ENCODE measurements at places on chromosomes 6 and 20.

GRCh38 chr6:17022604-17023003, 79.2 kb upstream of the STMND1 start:
- no peak for DNase-seq

DNA sequence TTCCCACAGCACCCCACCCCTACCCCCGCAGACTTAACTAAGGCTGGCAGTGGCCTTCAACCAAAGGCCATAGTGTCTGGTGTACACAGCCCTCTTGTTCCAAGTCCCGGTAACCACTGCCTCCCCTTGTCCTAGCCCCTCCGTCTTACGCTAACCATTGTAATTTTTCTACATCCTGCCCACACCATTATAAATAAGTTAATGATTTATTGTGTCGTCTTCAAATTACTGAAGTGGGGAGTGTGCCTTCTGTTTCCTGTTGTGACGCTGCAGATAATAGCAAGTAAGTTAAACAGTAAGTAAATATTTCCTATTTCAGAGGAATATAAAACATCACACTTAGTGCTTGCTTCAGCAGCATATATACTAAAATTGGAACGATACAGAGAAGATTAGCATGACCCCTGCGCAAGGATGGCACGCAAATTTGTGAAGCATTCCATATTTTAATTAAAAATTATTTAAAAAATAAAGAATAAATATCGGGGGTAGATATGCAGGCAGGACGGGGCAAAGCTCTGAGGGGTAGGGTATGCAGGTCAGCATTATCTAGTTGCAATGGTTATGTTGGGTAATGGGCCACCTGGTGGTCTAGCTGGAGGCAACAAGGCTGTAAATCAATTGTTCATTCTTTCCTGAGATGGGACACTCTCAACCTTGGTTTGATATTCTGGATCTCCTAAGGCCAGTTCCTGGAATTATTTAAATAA, 15.1 kb downstream of the SRSF6 start:
- no peak for DNase-seq

- no peak for DNase-seq
These were observed 114.5 kb downstream of the RNF144B start for GRCh38 chr6:18501663-18502013.

- no peak for DNase-seq
These were observed 8.5 kb upstream of the OCSTAMP start for GRCh38 chr20:46559001-46559400.

- DNase-seq: no peak
These were observed 68.0 kb upstream of the TBC1D7 start for GRCh38 chr6:13396241-13396792.

DNA sequence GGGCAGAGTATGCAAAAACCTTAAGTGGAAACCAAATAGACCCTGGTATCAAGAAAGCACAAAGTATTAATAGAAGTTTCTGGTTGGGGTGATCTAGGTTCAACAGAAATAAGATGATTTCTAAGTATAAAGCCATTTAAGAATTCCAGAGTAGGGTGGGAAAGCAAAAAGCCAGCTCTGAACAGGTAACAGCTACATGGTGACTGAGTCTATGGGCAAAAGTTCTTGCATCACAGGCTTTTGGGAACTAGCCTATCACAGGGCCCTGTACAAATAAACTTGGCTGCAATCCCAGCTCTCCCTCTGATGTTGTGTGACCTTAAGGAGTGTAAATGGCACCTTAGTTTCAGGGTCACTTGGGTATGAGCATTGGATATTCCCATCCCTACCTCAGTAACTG, 5.5 kb downstream of the TCF19 start:
- DNase-seq: no peak

- DNase-seq: no peak
These were observed 141.6 kb upstream of the THBS2 start for GRCh38 chr6:169395080-169395805.

DNA sequence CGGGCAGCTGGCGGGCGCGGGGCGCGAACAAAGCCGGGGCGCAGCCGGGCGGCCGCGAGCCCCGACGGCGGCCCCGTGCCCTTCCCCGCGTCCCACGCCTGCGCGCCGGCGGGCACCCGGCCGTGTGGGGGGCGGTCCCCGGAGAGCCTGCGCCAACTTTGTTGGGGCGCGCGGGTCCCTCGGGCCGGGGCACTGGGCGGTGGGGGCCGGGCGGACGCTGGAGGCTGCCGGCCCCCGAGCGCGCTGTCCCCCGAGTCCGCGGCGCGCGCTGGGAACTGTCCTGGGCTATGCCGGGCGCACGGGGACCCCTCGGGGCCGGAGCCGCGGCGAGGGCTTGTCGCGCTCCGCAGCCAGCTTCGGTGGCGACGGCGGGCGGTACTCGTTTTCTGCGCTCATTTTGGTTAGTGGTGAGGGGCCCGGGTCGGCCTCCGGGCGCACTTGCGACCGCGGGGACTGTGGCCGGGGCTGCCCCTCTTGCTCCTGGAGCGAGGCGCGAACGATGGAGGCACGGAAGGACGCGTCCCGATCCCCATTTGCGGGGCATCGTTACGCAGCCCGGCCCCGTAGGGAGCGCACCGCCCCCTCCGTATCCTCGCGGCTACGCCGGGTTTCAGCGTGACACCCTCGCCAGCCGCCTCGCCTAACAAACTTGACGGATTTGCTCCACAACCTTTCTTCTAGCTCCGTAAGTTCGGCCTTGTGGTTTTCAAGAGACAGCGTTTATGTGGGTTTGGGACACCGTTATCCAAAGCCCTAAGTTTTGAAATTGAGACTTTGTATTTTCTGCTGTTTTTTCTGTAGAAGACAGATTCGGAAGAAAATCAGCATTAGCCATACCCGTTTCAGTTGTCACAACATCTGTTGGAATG, 622 bp downstream of the SS18L1 start:
- no peak for DNase-seq

GRCh38 chr6:165657325-165657680, 5.7 kb downstream of the PDE10A start:
- DNase-seq: no peak

DNA sequence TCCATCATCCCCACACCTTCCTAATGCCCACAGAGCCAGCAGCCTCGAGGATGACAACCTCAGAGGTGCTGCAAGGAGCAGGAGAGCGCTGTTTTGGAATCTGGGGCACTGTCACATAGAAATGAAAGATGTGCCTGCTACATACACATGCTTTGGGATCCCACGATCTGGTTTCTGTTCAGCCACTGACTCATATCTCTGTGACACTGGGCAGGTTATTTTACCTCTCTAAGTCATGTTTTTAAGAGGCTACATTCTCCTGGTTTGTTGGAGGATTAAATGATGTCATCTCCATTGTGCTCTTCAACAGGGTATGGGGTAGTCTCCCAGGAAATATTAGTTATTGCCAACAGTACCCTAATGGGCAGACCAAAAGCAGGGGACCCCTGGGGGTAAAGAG, 32.6 kb upstream of the TAB2 start:
- no peak for DNase-seq

DNA sequence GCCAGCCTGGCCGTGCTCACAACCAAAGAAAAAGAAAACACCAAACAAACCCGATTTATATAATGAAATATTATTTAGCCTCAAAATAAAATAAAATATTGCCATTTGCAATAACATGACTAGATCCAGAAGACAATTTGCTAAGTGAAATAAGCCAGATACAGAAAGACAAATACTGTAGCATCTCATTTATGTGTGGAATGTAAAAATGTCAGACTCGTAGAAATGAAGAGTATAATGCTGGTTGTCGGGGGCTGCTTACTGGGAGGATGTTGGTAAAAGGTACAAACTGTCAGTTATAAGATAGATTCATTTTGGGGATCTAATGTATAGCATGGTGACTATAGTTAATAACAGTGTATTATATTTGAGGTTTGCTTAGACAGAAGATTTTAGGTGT, 269.7 kb downstream of the THBS2 start:
- no peak for DNase-seq

DNA sequence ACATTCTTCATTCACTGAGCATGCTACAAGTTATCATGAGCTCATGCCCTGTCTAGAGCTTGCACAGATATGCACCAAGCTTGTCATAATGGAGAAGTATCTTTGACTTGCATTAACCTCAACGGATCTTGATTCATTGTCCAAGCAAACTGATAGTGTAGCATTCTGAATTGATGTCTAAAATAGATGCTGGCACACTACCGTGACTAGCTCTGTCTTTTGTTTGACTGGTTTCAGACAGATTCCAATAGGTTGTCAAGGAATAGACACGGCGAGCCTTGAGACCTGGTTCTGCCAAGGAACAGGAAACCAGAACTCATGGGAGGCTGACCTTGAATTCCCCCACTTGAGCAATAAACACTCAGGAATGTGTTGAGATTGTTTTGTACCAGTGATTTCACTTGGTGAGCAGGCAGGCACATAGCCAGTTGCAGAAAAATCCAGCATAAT, 1153.1 kb upstream of the GJE1 start:
- no peak for DNase-seq

GRCh38 chr6:47490676-47491075, 13.1 kb downstream of the CD2AP start:
- no peak for DNase-seq

DNA sequence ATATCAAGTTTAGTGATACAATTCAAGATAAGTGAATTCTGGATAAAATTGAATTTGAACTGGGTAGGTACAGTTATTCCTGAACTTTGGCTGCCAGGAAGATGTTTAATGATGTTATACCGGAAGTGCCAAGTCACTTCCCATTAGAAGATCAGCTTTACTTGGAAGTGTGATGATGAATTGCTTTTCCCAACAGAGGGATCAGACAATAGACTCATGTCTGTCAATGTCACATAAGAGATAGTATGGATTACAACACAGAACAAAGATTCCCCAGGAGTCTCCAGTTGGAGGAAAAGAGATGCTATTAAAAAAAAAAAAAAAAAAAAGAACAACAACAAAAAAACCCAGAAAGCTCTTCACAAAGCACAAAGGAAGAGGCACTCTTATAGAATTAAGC, 497.9 kb upstream of the EPHA7 start:
- DNase-seq: no peak

DNA sequence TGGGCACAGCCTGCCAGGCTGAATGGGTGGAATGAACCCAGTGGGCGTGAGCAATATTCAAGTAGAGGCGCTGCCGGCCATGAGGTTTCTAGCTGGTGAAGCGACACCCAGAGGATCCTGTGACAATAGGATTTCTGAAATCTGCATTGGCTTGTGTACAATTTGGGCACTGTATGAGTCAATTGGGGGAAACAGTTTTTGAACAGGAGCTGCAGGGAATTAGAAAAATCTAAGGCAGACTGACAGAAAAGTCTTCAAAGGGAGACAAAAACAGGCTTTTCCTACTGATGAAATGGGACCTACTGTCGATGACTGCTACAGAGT, 148.8 kb upstream of the PROKR2 start:
- no peak for DNase-seq

- DNase-seq: no peak
These were observed 10.9 kb downstream of the LRRC1 start for GRCh38 chr6:53805725-53806124.

GRCh38 chr6:98579941-98580340, 254.4 kb upstream of the POU3F2 start:
- DNase-seq: no peak

DNA sequence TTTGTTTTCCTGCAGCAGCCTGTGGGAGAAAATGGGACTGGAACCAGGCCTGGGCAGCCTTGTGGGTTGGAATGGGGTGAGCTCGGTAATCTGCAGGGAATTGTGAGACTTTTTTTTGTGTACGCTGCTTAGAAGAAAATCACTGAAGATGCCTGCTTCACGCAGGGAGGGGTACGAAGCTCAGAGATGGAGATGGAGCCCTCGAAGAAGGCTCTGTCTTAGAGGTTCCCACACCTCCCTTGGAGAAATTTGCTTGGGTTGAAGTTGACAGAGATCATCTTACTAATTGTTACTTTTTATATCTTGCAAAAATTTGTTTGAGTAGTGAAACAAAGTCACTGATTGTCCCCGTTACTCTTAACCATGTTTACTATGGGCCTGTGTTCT, 894 bp downstream of the PYGB start:
- no peak for DNase-seq

- DNase-seq: no peak
These were observed 215.3 kb upstream of the KCNQ5 start for GRCh38 chr6:72406517-72406916.

DNA sequence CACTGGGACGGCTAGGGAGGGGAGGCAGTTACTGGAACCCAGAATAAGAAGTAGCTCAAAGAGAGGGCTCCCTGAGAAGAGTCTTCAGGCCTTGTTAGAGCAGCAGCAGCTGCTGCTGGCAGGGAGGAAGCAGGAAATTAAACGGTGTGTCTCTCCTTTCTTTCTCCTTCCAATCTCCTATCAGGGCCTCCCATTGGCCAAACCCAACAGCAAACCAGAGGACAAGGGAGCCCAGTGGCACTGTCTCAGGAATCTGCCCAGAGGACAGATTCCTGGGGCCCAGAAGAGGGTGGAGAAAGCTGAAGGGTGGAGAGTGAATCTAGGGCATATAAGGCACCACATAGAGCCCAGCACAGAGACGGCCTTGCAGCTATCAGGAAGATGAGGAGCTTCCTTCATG, 10.2 kb downstream of the BTN3A1 start:
- no peak for DNase-seq

DNA sequence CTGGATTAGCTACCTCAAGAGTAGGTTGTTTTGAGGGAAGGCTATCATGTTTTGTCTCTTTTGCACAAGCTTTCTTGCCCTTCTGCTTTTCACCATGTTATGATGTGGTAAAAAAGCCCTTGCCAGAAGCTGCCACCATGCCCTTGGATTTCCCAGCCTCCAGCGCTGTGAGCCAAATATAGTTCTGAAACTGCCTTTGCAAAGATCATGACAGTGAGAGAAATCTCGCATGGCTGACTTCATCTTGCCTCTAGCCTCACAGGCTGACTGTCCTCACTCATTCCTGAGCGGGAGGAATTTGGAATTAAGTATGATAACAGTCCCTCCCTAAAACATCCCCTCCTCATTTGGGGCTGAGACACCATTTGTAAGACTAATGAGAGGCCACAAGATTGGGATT, 207.7 kb downstream of the BTBD9 start:
- no peak for DNase-seq

GRCh38 chr20:1587781-1588532, 30.5 kb upstream of the SIRPD start:
- no peak for DNase-seq

DNA sequence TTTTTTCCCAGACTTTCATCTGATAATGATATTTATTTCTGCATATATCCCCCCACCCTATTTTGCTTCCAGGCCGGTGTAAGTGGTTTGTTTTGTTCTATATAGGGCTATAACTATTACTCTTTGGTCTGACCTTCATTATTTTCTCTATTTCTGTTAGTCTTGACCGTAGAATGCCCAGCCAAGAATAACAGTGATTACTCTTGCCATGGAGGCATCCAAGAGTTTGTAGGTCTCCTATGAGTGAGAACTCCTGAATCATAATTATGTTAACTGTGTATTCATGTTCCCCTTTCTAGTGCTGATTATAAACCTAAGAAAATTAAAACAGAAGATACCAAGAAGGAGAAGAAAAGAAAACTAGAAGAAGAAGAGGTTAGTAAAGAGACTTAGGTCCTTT, 52.2 kb downstream of the TOP1 start:
- no peak for DNase-seq
